ENCODE measurements at places on chromosomes 11 and 22. TPM values are rescaled to one million over a fixed set of nuclear protein-coding genes. Genes with fewer than 3 reads are reported as not detected.
A peak's percentile ranks its signal among the peaks of the same experiment; 100 is the strongest.

GRCh38 chr22:41983513-41984405 is 14.5 kb downstream of the SEPTIN3 start:
- DNase-seq: no peak

GRCh38 chr22:24164940-24165339 is 16.3 kb upstream of the SUSD2 start:
- peak; percentile 64 for DNase-seq

DNA sequence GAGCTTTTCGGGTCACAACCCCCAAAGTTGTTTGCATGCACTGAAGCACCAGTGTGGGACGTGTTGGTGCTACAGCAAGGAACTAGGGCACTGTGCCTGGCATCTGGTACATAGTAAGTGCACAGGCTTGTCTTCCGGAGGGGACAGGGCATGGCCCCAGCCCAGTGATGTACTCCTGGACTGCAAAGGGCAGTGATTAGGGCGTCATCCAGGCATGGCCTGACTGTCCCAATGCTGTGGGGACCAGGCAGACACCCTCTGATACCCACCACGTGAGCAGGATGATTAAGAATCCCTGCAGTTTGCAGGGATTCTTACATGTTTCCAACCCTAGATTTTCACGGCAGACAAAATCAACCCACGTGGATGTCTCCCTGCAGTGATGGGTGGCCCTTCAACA is 50.0 kb upstream of the RFPL3 start:
- no peak for DNase-seq

SMIM35 gene
- not detected for total RNA-seq

DNA sequence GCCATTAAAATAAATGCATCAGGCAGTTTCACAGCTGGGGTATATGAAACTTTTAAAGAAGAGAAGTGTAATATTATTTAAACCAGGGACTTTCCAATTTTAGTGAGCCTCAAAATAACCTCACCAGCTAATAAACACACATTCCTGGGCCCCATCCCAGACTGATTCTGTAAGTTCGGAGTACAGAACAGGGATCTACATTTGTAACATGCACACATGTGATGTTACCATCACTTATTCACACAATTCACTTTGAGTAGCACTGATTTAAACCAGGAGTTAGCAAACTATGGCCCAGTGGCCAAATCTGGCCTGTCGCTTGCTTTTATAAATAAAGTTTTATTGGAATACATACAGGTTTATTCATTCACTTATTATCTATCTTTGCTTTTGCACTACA is 62.0 kb downstream of the STK33 start:
- DNase-seq: no peak

DNA sequence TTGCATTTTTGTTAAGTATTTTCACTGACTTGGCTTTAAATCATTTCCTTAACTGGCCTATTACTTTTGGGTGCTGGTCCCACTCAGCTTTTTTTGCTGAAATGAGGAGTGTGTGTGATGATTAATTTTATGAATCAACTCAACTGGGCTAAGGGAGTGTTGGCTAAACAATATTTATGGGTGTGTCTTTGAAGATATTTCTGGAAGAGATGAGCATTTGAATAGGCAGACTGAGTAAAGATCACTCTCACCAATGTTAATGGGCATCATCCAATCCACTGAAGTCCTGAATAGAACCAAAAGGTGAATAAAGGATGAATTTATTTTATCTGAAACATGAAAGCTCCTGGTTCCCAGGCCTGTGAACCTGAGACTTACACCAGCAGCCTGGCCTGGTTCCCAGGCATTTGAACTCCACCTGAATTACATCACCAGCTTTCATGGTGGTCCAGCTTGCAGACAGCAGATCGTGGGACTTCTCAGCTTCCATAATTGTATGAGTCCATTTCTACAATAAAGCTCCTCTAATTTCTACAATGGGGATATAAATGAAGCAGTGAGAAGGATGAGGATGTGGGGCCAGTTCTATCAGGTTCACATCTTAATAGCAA is 241.3 kb upstream of the ZC3H12C start:
- DNase-seq: no peak

TIGD3 gene
- 0.44 TPM for total RNA-seq

All from heart right ventricle (tissue), 16 donors.